ENCODE measurements at places on chromosomes 3 and 15.

GRCh38 chr3:123098426-123099330 lies 31.9 kb downstream of the PDIA5 start:
- no peaks in the 10 kb centered on the region for H3K27me3 ChIP-seq
- H3K36me3 ChIP-seq = no peaks in the 10 kb centered on the region
- H3K27ac ChIP-seq = no peak overlapping the region
- no peaks in the 10 kb centered on the region for H3K4me1 ChIP-seq
- no peak overlapping the region for H3K4me3 ChIP-seq

- no peaks in the 10 kb centered on the region for H3K36me3 ChIP-seq
- no peak for DNase-seq
- H3K27ac ChIP-seq = no peak overlapping the region
- no peaks in the 10 kb centered on the region for H3K27me3 ChIP-seq
- no peak overlapping the region for H3K4me3 ChIP-seq
Measured at GRCh38 chr3:98855806-98856400, 45.6 kb downstream of the DCBLD2 start.

DNA sequence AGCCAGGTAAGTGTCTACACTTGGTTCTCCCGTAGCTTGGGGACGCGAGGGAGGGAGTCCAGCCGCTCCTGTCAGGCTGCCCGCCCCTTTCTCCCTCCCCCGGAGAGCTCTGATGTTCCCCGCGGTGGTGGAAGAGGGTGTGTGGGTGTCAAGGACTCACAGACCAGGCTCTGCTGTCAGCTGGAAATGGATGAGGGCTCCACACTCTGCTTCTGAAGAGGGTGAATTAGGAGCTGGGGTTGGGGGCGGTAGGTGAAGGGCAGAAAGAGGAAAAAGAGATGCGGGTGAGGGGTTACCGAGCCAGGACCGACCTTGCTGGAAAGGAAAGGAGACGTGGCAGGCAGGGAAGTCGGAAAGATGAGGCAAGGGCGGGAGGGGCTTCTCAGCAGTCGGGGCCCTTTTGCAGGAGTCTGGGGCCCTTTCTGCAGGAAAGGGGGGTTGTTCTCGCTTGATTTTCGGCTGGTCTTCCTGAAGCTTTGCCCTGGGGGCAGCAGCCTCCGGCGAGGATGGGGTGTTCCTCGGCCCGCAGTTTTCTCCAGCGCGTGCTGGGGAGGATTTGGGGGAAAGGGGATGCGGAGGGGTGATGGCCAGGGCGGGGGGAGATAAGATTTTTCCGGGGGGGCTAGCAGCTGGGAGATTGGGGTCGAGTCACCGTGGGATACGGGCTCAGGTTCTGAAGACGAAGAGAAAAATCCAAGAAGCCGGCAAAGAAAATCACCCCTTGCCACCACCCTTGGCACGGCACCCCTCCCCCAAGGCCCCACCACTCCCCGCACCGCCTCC lies 602 bp upstream of the BAHD1 start:
- H3K27me3 ChIP-seq = peaks cover 33% of the 10 kb centered on the region
- no peaks in the 10 kb centered on the region for H3K4me1 ChIP-seq
- peak; percentile 24 for DNase-seq
- no peak overlapping the region for H3K27ac ChIP-seq
- H3K36me3 ChIP-seq = no peaks in the 10 kb centered on the region
- peak overlapping the region; percentile 70 for H3K4me3 ChIP-seq

DNA sequence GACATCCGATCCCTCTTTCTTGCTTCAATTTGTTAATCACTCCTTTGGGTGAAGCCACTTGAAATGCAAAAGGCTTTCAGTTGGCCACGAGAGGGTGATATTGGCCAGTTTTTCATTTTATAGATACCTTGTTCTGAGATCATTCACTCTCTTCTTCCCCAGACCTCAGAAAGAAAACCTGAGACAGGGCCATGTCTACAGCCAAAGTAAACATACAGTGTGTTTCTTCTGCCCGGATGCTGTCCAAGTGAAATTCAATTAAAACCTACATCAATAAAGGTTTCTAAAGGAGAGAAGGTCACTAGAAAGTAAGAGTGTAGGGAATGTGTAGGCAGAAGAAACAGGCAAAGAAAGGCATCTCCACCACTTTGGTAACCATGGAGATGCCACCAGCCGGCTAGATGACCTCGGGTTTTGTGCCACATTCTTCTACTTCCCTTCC lies 39.5 kb upstream of the FMN1 start:
- no peaks in the 10 kb centered on the region for H3K36me3 ChIP-seq
- no peaks in the 10 kb centered on the region for H3K27me3 ChIP-seq
- H3K27ac ChIP-seq = no peak overlapping the region
- no peak overlapping the region for H3K4me3 ChIP-seq
- DNase-seq = peak; percentile 53

GRCh38 chr3:69868841-69869420 lies 129.7 kb downstream of the MITF start:
- no peaks in the 10 kb centered on the region for H3K36me3 ChIP-seq
- no peak overlapping the region for H3K4me3 ChIP-seq
- no peaks in the 10 kb centered on the region for H3K27me3 ChIP-seq
- no peak overlapping the region for H3K27ac ChIP-seq

DNA sequence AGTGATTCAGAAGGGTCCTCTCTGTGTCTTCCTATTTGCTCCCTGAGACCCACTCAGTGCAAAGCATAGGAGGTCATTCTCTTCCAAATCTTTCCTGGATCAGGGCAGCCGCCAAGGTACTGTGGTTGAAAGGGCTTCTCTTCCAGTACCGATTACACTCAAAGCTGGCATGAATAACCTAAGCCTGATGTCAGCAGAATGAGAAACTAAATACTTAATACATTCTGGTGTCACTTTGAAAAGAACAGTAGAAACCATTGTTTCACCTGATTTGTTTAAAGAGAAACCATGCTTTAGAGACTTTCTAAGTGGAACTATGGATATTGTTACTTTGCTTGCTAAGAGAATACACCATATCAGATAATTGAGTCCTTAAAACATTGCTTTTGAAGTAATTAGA lies 50.2 kb downstream of the PDHB start:
- no peaks in the 10 kb centered on the region for H3K4me1 ChIP-seq
- no peaks in the 10 kb centered on the region for H3K36me3 ChIP-seq
- no peak overlapping the region for H3K27ac ChIP-seq
- H3K4me3 ChIP-seq = no peak overlapping the region

- 0 out of 2 replicates have a peak, but pooled peaks cover 3% of the 10 kb centered on the region for H3K4me1 ChIP-seq
- no peak overlapping the region for H3K27ac ChIP-seq
- DNase-seq = no peak
- H3K36me3 ChIP-seq = no peaks in the 10 kb centered on the region
Measured at GRCh38 chr3:107235193-107235927, 141.9 kb upstream of the CCDC54 start.

- H3K4me1 ChIP-seq = peaks cover 14% of the 10 kb centered on the region
- no peak overlapping the region for H3K27ac ChIP-seq
- no peak for DNase-seq
- no peaks in the 10 kb centered on the region for H3K27me3 ChIP-seq
Measured at GRCh38 chr3:156761007-156761406, 65.1 kb upstream of the LEKR1 start.

DNA sequence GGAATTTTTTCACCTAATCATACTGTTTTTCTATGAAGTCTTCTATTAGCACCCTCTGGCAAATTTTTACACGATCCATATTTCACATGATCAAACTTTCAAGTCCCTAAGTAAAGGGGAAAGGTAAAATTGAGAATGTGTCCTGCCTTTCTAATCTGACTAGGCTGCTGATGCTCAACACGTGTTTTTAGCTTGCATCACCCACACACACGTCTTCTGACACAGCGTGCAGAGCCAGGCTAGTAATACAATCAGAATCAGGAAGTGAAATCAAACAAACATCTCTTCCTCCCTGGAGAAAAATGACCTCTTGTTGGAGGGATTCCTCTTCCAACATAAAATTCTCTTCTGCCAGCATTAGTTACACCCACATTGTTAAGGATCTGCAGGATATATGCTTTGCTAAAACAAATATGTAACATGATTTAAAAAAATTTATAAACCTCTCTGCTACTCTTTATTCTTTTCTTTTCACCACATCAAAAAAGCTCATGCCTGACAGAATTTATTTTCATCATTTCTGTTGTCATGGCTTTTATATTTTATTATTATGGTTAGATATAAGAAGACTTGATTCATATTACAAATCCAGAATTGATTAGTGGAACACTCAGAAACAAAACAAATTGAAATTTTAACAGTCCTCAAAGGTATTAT lies 122.4 kb downstream of the RAP2B start:
- H3K4me3 ChIP-seq = no peak overlapping the region
- peaks cover 7% of the 10 kb centered on the region for H3K4me1 ChIP-seq
- no peaks in the 10 kb centered on the region for H3K36me3 ChIP-seq
- no peak for DNase-seq
- no peaks in the 10 kb centered on the region for H3K27me3 ChIP-seq

- no peak for DNase-seq
- H3K36me3 ChIP-seq = no peaks in the 10 kb centered on the region
- no peak overlapping the region for H3K27ac ChIP-seq
- H3K4me3 ChIP-seq = no peak overlapping the region
- H3K4me1 ChIP-seq = peaks cover 3% of the 10 kb centered on the region
Measured at GRCh38 chr3:119918992-119919933, 137.4 kb downstream of the NR1I2 start.

GRCh38 chr3:10116138-10116460 lies 624 bp downstream of the BRK1 start:
- H3K27me3 ChIP-seq = no peaks in the 10 kb centered on the region
- H3K36me3 ChIP-seq = no peaks in the 10 kb centered on the region
- 0 out of 2 replicates have a peak, but pooled peaks cover 3% of the 10 kb centered on the region for H3K4me1 ChIP-seq

- no peaks in the 10 kb centered on the region for H3K36me3 ChIP-seq
- H3K4me1 ChIP-seq = no peaks in the 10 kb centered on the region
- no peak for DNase-seq
- no peak overlapping the region for H3K4me3 ChIP-seq
- no peaks in the 10 kb centered on the region for H3K27me3 ChIP-seq
- no peak overlapping the region for H3K27ac ChIP-seq
Measured at GRCh38 chr3:145900056-145900829, 260.7 kb downstream of the PLOD2 start.

- H3K4me1 ChIP-seq = peaks cover 12% of the 10 kb centered on the region
- no peaks in the 10 kb centered on the region for H3K36me3 ChIP-seq
- no peak overlapping the region for H3K4me3 ChIP-seq
Measured at GRCh38 chr3:129228891-129229585, 20.4 kb upstream of the COPG1 start.

- no peak overlapping the region for H3K4me3 ChIP-seq
- no peaks in the 10 kb centered on the region for H3K36me3 ChIP-seq
- no peaks in the 10 kb centered on the region for H3K27me3 ChIP-seq
- no peaks in the 10 kb centered on the region for H3K4me1 ChIP-seq
- no peak overlapping the region for H3K27ac ChIP-seq
Measured at GRCh38 chr3:40079203-40079846, 230.2 kb upstream of the EIF1B start.

DNA sequence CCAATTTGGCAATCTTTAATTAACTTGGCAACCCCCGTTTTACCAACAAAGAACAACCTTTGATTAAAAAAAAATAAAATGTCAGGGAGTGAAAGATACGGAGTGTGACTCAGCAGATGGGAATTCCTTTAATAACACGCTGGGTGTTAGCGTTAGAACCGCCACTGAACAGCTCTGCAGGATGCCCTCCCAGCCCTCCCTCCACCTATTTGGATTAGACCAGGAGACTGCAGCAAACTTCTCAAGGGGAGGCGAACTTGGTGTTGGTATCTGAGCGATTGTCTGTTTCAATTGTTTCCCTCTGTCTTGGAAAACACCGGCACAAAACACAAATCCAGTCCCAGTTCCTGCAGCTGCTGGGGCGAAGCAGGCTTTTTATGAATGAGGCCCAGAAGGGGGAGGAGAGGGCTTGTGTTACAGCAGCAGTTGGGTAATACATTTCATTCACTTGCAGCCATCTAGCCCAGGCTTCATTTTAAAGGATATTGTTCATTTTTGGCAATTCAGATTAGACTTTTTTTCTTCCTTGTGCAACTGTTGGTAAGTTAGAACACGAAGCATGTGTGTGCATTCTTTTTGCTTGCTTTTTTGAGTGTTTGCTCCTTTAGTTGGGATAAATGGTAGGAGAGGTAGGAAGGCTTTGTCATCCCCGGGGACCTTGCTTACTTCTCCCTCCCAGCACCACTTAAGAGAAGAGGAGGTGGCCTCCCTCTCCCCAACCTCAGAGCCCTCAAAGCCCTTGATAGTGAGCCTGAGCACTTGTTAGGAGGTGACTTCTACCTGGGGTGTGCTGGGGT lies 152.3 kb downstream of the IGF1R start:
- H3K36me3 ChIP-seq = no peaks in the 10 kb centered on the region
- H3K27me3 ChIP-seq = no peaks in the 10 kb centered on the region
- no peak overlapping the region for H3K4me3 ChIP-seq

GRCh38 chr3:171556574-171557145 lies 96.5 kb upstream of the TNIK start:
- H3K27me3 ChIP-seq = no peaks in the 10 kb centered on the region
- no peaks in the 10 kb centered on the region for H3K36me3 ChIP-seq
- peak; percentile 52 for DNase-seq
- no peaks in the 10 kb centered on the region for H3K4me1 ChIP-seq

DNA sequence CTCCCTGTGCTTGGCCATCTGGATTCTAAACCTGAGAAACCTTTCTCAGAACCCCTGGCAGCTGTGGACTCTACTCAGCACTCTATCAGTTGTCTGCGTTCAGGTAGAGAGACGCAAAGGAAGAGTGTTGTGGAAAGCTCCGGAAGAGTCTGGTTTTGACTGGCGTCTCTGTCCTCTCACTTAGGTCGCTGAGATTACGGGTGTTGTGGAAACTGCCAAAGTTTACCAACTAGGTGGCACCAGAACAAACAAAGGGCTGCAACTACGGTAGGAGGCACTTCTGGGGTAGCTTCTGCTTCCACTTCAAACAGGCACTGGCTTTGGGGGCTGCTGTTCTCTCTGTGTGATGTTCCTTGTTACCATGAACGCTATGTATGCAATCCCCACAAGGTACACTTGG lies 19.2 kb upstream of the ITPKA start:
- peaks cover 6% of the 10 kb centered on the region for H3K36me3 ChIP-seq
- no peaks in the 10 kb centered on the region for H3K27me3 ChIP-seq
- no peaks in the 10 kb centered on the region for H3K4me1 ChIP-seq
- no peak overlapping the region for H3K4me3 ChIP-seq
- no peak overlapping the region for H3K27ac ChIP-seq

DNA sequence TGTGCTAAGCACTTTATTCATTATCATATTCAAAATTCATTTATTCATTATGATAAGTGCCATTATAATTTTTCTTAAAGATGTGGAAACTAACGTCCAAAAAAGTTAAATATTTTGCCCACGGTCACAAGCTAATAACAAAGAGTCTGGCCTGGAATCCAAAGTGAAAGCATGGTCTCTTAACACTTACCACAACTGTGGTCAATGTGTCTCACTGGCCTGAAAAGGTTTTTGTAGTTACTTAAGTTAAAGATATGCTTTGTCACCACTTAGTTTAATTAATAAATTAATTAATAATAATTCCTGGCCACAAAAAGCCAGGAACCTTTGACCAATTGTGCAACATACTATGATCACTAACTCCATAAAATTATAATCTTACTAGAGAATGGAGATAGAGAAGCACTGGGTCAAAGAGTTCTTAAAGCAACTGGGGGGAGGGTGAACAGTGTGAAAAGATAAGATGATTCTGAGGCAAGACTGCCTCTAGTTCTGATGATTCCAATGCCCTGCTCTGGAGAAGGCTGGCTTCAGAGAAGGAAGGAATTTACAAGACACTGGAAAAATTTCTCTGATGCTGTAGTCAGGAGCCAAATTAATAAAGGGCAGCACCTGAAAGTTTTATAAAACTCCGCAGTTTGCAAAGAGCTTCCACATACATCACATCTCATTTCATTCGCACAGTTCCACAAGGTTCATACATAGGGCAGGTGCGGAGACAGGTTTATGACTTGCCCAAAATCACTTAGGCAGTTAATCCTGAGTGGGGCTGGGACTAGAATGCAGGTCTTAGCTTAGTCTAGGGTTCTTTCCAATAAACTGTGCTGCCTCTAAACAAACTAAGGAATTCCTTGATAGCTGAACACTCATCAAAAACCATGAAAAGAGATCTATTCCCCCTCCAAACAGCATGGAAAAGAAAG lies 32.5 kb downstream of the NPTN start:
- H3K27me3 ChIP-seq = no peaks in the 10 kb centered on the region
- no peak overlapping the region for H3K27ac ChIP-seq
- H3K4me3 ChIP-seq = no peak overlapping the region
